Cerebellum (tissue), 4 donors: ENCODE measurements at places on chromosomes 1 and 21.

DNA sequence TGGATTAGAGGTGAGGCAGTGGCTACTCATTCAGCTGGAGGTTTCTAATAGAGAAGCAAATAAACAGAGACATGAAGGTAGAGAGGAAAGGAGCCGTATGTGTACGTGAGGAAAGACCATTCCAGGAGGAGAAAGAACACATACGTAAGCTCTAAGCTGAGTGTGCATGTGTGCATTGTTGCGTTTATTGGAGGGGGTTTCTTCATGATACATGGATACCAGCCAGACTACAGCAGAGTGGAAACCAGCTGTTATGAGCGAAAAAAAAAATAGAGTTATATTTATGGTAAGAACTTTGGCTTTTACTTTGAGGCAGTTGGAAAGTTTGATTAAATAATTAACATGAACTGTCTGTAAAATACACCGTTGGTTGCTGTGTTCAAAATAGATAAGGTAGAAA, 173.4 kb upstream of the RGS18 start:
- DNase-seq, result no peak

DNA sequence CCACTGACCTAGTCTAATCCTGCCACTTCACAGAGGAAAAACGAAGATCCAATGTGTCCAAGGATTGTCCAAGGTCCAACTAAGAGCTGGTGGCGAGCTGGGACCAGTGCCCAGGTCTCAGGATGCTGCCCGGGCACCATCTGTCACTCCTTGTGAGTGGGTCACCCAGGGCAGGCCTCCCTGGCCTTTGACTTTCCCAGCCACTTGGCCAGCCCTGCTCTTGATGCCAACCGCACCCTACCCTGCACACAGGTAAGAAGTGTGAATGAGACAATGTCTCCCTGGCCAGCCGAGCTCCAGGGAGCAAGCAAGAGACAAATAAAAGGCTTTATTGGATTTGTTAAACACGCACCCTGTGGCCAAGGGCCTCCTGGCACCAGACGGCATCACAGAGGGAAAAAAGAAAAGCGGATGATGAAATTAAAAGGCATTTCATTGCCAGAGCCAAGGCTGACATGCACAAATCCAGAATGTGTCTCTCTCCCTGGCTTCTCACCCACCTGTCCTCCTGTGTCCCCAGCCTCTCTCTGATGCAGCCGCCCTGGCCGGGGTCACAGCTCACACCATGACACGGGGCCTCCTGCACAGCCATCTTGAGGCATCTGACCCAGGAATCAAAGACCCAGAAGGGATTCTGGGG, 72.8 kb downstream of the CAMK2N1 start:
- DNase-seq, result peak; percentile 88

DNA sequence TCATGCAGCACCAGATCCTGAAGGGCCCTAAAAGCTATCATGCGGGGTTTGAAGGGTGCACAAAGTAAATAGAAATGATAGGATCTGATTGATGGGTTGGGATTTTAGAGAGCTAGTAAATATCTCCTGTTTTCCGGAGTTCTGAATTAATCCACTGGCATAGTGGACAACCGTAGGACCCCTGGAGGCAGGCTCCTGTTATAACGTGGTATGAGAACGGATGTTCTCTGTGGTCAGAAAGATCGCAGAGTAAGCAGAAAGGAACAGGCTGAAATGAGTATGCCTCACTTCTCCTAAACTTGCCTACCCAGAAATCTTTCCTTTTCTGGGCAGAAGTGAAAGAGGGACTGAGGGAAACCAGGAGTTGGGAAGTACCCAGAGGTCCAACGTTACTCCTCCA, 470.8 kb downstream of the AJAP1 start:
- DNase-seq, result no peak

- no peak for DNase-seq
Measured at GRCh38 chr1:244653439-244654107, 647 bp downstream of the DESI2 start.

DNA sequence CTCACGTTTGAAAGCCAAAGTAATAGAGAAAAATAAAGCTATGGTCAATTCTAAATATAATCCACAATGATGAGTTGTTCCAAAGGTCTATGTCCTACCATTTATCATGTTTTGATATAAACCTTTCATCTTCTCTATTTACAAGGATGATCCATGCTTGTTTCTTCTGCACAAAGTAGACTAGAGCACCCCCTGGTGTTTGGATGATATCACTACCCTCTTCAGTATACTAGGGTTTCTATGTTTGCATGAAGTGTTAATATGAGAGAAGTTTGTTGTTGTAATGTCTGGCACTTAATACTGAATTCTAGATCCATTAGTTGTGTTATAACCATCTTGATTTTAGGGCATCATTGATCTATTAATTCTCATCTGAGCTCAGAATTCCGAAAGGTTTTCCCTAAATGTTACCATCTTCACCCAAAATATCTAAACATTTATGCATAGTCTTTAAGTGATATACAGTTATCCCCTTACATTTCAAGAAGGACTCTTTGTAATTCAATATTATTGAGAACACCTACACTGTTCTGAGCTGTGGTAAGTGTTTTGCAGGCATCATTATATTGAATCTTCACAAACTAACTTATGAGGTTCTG, 21.1 kb downstream of the CLDN8 start:
- DNase-seq, result no peak

DNA sequence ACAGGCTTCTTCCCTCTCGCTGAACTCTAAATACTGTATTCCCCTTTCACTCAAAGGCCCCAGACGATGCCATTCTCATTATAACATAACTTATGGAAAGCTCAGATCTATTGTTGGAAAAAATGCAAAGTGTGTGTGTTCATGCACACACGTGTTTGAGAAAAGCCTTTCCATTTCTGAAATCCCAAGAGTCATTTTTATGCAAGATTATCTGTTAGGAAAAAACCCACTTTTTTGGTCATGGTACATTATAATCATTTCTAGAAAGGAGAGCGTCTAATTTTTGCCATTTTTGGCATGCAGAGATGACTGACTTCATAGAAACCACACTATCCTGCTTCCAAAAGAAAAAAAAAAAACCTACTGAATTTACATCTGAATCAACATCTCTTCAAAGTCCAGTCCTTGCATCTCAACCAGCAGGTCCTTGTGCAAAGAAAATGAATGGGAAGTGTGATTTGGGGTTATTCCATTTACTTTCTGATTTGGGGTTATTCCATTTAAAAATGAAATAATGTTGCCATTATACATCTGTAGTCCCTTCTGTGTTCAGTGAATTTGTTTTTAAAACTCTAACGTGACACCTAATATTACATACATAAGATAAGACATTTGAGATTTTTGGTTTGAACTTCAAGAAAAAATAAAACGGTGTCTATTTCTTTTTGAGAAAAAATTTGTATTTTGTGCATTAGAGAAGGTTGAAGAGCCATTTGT, 150.3 kb downstream of the DHRS3 start:
- DNase-seq, result no peak

DNA sequence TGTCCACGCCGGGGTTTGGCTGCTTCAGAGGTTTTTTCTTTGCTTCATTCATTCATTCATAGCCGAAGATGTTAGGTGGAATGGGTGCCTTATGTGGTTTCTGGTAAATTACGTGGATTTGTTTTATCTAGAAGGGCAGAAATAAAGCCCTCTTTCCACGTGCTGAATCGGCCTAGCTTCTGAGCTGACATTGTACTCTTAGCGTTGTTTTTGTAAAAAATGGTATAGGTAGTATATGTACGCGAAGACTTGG, 1.5 kb downstream of the GALNT2 start:
- no peak for DNase-seq

DNA sequence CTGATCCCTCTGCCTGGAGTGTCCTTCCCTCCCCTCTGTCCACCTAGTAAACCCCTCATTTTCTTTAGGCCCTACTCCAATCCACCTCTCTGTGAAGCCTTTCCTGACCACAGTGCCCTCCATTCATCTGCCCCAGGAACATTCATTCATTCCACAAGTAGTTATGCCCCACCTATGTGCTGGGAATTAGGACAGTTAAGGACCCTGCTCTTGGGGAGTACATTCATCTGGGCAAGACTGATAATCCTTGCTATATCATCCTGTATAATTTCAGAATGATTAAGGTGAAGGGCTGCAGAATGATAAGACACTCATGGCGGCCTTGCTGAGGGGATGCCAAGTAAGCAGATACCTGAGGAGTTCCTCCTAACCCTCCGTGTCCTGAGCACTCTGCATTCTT, 10.3 kb upstream of the FAM20B start:
- DNase-seq, result no peak

DNA sequence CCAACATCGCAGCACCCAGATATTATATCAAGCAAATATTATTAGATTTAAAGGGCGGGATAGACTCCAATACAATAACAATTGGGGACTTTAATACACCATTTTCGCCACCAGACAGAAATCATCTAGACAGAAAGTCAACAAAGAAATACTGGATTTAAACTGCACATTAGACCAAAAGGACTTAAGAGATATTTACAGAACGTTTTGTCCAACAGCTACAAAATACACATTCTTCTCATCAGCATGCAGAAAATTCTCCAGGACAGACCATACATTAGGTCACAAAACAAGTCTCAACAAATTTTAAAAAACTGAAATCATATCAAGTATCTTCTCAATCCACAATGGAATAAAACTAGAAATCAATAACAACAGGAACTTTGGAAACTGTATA, 121.2 kb downstream of the ACBD6 start:
- DNase-seq, result no peak

DNA sequence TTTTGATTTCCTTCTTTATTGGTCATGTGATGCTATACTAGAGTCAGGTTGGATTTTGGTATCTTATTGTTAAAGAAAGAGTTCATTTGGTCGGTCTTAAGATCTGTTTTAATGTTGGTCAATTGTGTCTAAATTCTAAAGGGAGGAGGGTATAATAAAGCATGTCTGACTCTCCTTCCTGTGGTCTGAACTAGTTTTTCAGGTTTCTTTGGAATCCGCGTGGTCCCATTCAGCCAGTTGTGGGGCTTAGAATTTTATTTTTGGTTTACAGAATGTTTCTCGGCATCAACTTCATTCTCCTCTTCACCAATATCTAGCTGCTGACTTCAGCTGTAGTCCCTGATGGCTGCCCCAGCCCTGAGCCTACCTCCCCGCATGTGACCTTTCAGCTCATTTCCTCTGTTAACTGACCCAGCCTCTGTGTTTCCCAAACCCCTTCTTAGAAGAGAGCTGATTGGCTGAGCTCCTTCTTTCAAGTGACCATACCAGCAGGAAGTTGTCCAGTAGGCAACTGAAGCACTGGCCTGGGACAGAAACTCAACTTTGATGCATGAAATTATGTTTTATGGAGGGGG, 8.7 kb upstream of the MYOC start:
- DNase-seq, result no peak

- DNase-seq, result no peak
Measured at GRCh38 chr1:21291184-21291583, 921 bp upstream of the ECE1 start.

DNA sequence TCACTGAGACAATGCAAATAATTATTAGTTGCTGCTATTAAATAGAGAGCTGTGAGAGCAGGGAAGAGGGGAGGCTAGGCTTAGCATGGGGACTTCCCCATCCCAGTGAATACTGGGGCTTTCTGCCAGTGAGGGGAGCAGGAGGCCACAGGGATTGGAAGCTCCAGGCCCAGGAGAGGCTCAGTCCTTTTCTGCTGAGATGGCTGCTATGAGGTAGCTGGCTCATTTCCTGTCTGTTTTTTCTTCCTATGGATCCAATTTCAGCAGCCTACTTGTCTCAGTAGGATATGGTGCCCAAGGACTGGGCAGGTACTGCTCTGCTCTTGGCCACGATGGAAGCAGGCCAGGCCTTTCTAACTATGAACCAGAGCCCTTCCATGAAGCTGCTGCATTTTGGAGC, 10.0 kb downstream of the STMN1 start:
- DNase-seq, result peak; percentile 33

DNA sequence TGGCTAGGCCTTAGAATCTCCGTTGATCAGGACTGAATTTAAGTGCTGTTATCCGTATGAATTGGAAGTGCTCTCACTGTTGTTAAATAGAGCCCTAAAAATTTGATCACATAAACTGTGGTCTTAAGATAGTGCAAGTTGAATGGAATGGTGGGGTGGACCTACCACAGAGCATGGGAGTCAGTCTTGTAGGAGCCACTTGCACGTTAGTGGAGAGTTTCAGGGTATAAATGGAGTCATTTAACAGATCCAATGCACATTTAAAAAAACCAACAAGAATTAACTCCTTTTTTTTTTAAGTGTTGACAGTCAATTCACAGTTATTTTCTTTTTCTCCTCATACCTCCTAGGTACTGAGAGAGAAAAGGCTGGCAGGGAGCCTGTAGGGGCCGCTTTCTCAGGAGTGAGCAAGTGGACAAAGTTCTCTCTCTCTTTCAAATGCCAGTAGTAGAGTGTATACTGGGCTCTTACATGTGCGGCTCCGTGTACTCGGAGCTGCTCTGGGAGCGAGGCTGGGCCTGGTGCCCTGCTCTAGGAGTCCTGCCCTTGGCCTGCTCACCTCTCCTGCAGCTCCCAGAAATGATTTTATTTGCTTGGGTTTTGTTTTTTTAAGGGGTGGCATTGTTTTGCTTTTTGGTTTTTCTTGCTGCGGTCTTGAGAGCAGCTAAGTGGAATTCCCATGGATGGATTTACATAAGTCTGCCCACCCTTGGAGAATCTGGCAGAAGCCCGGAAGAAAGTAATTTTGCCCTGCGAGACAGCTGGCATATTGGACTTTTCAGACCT, 91.3 kb downstream of the ATP5PO start:
- no peak for DNase-seq

- DNase-seq, result peak; percentile 16
Measured at GRCh38 chr1:48203287-48203900, 19.1 kb upstream of the SLC5A9 start.

DNA sequence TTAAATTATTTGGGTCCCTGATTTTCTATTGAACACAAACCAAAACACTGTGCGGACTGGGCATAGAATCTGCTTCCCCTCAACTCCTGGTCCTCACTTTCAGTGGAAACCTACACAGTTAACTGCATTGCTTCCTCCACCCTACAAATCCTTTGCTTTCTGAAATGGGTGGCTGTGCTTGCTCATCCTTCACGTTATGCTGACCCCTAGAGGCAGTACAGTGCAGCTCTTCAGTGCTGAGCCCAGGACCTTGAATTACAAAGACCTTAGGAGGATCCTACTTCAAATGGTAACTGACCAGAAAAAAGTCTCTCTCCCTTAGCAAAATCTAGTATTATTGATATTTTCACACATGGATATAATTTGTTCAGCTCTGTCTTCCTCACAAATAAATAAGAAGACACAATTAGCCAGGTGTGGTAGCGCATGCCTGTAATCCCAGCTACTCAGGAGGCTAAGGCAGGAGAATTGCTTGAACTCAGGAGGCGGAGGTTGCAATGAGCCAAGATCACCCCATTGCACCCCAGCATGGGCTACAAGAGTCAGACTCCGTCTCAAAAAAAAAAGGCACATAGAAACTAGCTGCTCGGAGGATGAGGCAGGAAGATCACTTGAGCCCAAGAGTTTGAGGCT, 63.4 kb upstream of the L1TD1 start:
- peak; percentile 77 for DNase-seq
